ENCODE measurements at places on chromosomes 3 and 15.

- DNase-seq = no peak
These were observed 68.8 kb upstream of the IQSEC1 start for GRCh38 chr3:13141991-13142412.

- no peak for DNase-seq
These were observed 42.0 kb downstream of the PML start for GRCh38 chr15:74036271-74037170.

- no peak for DNase-seq
These were observed 12.0 kb downstream of the AMOTL2 start for GRCh38 chr3:134362221-134362620.

DNA sequence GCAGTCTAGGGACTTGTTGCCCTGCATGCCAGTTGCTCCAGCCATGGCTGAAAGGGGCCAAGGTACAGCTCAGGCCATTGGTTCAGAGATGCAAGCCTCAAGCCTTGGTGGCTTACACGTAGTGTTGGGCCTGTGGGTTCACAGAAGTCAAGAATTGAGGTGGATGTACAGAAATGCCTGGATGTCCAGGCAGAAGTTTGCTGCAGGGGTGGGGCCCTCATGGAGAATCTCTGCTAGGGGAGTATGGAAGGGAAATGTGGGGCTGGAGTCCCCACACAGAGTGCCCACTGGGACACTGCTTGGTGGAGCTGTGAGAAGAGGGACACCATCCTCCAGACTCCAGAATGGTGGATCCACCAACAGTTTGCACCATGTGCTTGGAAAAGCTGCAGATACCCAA is 10.6 kb upstream of the B3GNT5 start:
- no peak for DNase-seq

DNA sequence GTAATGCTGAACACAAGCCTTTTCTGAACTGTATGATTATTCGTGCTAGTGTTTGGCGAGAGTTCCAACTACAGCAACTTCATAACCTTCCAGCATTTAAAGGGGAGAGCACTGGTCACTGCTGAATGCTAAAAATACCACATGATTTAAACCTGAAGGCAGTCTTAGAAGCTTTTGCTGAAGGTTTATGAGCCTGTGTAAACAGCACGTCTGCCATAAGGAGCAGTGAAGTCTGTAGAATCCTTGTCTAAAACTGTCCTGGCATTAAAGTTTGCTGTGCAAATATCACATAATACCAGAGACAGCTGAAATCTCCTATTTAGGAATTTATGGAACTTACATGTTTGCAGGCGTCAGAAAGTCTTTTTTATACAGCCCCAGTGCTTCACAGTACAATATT is 5.9 kb downstream of the SATB1 start:
- no peak for DNase-seq

DNA sequence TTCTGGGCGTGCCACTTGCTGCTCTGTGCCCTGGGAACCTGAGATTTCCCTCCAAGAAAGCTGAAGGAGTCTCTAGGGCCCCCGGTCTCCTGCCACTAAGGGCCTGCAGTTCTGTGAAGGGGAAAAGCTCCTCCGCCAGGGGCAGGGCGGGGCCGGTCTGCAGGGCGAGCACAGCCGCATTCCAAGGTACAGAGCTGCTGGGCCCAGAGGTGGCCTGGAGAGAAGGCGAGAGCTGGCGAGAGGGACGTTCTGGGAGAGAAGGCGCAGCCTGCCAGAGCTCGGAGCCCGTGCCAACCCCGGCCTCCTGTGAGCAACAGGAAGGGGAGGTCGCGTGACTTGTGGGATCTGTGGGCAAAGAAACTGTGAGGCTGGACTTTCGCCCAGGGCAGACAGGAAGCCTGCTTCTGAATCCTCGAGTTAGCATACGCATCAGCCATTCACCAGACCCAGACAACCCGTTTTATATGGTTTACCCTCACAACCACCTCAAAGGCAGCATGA is 500.4 kb downstream of the SHQ1 start:
- DNase-seq = no peak

DNA sequence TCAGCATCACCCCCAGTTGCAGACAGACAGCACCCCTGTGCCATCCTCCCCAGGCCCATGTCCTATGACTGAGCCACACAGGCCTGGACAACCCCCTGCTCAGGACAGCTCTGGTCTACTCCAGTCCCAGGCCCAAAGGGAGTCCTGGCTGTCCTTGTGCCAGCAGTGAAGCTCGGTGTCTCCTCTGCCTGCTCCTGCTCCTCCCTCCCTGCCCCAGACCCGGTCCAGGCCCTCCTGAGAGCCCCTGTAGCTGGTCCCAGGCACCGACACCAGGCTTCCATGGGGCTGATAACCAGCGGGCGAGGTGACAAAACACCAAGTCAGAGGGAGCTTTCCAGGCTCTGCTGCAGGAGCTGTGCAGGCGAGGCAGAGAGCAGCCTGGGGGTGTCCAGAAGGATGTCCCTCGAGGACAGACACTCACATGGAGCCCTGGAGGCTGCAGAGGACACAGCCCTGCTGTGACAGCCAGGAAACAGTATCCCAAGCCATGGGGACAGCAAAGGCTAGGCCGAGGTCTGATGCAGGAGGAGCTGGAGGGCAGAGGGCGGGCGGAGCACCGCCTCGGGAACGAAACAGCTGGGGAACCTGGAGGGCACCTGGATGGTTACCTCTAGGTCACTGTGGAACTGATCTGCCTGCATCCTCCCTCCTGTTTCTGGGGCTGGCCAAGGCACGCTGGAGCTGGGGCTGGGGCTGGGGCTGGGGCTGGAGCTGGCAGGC is 103.8 kb upstream of the PRR20G start:
- DNase-seq = no peak

DNA sequence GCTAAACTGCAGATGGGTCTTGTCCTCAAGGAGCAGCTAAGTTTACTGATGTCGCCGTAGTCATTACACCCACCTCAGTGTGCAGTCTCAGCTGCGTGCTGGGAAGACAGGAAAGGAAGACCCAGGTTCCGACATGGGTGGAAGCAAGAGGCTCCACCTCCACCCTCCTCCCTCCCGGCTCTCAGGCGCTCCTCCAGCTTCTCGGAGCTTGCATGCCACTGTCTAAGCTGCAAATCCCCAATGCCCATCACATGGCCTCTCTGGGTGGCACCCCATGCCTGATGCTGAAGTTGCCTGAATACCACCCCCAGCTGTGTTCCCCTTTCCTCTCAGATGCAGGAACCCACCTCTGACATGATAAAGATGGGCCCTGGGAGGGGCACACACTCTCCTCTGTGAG is 58.5 kb downstream of the MGLL start:
- DNase-seq = no peak

GRCh38 chr3:128275316-128276145 is 122.2 kb downstream of the EEFSEC start:
- no peak for DNase-seq

- DNase-seq = no peak
These were observed 164.3 kb upstream of the IL12A start for GRCh38 chr3:159824333-159824732.

DNA sequence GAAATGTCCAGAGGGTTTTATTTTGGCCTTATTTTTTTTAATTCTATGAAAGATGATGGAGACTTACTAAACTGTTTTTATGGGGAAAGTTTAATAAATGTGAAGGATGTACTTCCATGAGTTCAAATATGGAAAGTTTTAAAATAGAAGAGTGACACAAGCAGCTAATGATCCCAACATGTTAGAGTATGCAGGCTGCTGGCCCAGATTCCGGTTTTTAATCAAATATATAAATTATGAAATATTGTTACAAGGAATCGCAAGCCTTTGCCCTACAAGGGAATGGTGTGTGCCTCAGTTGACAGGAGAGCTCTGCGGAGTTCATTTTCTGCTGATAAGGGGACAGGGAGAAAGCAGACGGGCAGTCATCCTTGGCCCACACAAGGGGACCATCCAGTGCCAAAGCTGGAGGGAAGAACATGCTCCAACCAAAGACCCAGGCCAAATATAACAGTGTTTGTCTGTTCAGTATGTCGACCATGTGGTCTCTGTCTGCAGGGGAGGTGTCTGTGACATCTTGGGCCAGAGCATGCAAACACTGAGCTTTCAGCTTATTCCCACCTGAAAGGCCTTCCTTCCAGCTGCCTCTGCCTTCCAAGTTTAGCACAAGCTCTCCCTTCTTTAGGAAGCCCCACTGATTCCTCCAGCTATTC is 69.8 kb downstream of the SSUH2 start:
- DNase-seq = no peak

All from activated T-helper 1 cell treated with anti-CD3 and anti-CD28 coated beads, Interleukin-2, amount 50 U/mL, for 16 hours (primary cell).